ENCODE measurements at places on chromosomes 2 and 18.

GRCh38 chr18:78525366-78526111 is 454.1 kb upstream of the SALL3 start:
- DNase-seq, result no peak

GRCh38 chr2:222673883-222674282 is 2.4 kb downstream of the MOGAT1 start:
- no peak for DNase-seq

GRCh38 chr2:118859157-118859770 is 11.8 kb upstream of the EN1 start:
- no peak for DNase-seq

DNA sequence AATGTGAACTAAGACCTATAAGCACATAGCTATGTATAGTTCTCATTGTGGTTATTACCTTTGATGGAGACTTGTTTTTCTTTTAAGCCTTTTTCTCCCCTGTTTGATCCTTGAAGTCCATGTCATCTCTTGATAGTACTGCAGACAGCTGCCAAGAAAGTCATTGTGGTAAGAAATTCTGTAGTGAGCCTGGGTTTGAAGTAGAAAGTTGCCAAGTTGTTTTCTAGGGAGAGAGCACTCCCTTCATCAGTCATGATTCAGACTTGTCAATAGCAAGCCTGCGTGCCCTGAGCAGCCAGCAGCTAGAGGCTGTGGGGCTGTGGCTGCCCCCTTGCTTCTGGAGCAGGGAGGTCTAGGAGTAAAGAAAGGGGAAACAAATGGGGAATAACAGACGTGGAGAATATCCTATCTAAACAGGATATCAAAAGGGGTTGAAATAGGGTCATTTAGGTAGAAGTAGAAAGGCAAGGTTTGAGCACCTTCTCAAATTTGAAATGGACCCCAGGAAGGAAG is 8.4 kb downstream of the SP5 start:
- DNase-seq, result no peak

- DNase-seq, result no peak
Observed at GRCh38 chr18:49238433-49239042, 221.9 kb downstream of the DYM start.

GRCh38 chr2:210630873-210631560 is 74.6 kb downstream of the CPS1 start:
- no peak for DNase-seq

DNA sequence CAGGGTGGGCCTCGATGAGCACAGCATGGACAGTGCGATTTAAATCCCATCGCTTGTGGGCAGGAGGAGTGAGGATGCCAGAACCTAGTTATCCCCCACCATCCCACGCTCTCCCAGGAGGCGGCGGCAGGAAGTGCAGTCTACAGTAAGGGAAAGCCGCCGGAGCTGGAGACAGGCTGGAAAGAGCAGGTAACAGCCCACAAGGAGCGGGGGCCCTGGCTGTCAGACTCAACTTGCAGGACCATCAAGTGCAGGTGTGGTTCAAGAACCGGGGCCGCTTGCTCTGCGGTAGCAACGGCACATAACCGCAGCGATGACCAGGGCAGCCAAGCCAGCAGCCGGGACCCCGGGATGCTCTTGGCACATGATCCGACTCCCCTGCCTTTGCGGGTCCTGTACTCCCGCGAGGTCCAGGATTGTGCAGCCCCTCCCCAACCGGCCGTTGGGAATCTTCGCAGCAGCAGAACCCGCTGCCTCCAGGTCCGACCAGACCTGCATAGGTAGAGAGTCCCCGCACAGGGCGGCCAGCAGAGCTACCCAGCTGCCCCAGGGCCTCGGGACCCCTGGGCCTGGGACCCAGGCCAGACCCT is 82.1 kb downstream of the BIN1 start:
- no peak for DNase-seq

GRCh38 chr2:40405465-40405864 is 46.4 kb downstream of the SLC8A1 start:
- no peak for DNase-seq

DNA sequence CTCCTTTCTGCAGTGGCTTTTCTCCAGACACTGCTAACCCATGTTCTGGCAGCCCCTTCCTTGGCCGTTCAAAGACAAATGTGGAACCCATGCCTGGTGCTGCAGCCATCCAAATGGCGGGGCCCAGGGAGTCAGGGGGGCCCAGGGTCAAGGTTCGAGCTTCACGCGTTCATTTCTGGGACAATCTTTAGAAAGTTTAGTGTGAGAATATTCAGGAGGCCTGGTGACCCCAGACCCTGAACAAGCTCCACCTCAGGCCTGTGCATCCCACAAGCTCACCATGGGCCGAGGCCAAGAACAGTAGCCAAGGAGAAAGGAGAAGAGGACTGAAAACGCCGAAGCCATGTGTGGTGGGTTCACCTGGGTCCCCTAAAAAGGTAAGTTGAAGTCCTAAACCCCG is 54.4 kb downstream of the ANKMY1 start:
- DNase-seq, result no peak
